ENCODE measurements at places on chromosomes 2 and 18.
A peak's percentile ranks its signal among the peaks of the same experiment; 100 is the strongest.

DNA sequence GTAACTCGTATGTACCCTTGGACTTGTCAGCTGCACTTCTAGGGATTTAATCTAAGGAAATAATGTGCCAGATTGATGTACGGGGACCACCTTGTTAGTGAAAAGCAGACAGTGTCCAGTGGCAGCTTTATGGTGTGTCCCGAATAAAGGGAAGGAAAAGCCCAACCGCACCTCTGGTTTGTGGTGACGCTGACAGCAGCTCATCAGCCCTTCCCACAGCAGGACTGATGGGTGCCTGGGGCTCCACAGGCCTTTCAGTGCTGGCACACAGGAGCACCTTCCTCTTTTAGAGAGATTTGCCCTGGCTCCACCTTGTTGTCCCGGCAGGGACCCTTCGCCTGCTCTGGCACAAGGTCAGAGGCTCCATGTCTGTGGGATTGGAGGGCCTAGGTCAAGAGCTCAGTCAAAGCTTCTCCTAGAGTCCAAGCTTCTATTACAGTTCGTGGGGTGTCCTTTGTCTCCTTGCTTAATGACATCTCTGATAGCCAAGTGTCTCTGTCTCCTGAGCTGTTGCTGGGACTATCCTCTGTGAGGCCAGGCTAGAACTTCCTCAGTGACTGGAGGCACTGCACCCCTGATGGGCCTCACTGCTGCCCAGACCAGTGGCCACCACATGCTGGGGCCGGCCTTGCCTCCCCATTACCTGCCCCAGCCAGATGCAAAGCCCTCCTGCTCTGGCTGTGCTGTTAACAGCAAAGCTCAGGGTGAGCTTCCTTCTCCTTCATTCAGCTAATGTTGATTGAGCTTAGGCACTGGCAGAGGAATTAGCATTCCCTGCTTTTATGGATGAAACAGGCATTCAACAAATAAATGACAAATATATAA is 33.0 kb upstream of the SCLY start:
- DNase-seq = peak; percentile 8

GRCh38 chr2:644871-645270 is 32.3 kb downstream of the TMEM18 start:
- no peak for DNase-seq

DNA sequence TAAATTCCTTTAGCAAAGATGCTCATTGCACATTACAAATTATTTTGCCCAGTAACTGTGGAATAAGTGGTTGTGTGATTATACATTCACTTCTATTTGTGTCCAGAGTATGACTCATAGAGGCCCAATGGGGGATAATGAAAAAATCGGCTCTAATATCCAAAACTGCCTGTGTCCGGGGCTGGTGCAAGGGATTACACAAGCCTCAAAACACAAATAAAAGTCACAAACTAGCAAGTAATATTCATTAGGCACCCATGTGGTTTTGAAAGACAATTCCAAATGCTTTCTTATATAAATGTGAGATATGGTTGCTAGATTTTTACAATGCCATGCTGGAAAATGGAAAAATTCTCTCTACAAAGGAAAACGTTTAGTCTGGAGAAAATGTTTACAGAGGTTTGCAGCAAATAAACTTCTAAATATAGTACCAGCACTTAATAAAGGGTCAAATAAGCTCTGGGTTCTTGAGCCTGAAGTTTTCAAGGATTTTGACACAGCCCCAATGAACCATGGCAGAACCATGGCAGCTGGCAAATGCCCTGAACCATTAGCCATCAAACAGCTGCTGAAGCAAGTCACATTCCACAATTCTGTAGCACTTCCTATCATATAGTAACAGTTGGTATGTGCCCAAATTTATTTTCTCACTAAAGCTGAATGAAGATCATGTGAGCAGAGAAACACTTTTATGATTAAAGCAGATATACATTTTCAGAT is 40.5 kb downstream of the IRS1 start:
- no peak for DNase-seq

DNA sequence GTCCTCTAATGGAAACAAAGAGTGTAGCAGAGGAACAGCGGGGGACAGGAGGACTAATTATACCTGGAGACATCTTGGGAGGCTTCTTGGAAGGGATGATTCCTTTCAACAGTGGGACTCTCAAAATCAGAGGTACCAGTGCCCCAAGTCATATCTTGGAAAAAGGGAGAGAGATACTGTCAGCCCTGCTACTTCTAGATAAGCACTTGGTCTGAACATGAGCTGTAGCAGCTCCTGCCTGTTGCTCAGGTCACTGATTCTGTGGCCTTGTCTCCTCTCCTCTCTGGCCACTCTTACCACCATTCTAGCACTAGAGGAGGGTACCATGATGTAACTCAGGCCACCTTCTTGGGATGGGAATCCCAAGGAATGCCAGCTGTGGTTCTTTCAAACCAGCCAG is 54.5 kb downstream of the MFSD6 start:
- no peak for DNase-seq

GRCh38 chr2:160321006-160321405 is 120.9 kb upstream of the ITGB6 start:
- DNase-seq = no peak

DNA sequence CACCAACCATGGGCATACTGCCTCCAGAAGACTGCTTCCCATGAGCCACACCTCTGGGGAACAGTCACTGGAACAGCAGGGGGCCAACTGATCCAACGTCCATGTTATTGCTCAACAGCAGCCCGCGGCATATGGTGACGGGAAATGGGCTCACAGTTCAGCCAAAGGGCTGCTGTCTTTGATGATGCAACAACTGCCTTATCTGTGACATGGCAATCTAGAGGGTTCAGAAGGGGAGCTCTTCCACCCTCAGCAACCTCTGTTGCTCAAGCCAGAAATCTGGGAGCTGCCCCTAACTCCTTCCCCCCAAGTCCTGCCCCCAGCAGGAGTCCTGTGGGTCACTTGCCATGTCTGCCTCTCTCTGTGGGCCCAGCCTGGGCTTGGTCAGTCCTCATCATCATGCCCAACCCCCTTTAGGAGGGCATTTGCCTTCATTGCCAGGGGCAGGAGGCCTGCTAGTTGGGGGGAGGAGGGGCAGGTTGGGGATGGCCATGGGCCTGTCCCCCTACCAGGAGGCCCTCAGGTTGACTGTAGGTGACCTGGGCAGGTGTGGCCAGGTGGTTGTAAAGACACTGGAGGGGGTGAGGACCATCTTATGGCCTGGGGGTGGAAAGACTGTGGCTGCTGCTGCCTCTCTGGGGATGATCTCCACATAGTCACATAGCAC is 212.9 kb downstream of the CYP26B1 start:
- DNase-seq = no peak

DNA sequence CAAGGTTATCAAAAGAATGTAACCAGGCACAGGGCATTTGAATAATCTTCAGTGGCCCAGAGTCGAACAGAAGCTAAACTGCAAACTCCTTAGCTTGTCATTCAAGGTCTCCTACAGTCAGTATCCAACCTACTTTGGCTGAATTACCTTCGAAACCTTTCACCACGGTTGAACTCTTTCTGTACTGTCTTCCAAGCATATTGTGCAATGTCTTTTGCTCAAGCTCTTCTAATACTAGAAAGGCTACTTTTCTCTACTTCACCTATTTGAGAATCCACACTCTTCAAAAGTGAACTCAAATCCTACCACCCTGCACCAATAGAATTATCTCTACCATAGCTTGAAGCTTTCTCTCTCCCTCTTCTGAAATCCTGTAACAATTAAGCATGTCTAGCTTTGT is 142.9 kb downstream of the NR4A2 start:
- DNase-seq = no peak

GRCh38 chr2:105625632-105626031 is 119.1 kb upstream of the NCK2 start:
- no peak for DNase-seq

GRCh38 chr2:60661073-60661738 is 94.9 kb upstream of the PAPOLG start:
- DNase-seq = no peak

DNA sequence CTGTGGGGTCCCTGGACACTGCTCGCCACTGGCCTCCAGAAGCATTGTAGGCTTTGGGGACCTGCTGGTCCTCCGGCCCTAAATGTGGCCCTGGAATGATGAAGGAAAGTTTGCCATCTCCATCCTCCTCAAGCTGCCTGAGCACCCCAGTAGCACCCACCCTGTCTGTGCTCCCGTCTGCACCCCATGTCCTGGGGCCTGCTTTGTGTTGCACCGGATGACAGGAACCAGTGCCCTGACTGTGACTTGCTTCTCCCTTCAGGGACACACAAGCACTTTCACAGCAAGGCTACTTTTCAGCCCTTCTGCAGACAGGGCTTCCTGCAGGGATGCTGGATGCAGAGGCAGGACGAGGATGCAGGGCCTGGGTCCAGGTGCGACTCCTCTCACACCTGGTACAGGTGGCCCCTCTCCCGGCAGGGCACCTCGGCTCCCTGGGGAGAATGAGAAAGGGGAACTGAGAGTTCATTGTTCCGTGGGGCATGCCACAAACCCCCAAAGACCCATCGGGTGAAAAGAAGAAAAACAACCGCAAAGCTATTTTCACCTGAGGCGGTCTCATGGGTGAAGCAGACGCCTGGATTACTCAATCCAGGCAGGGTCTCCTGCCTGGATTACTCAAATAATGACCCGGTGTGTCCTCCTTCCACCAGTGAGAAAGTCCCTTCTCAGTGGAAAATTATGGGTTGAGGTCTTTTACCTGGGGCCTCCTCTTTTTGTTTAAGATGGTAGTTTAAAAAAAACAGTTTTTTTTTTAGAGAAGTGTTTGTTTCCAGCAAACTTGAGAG is 74.9 kb downstream of the LONRF2 start:
- DNase-seq = peak; percentile 3

- no peak for DNase-seq
Observed at GRCh38 chr2:238954841-238955591, 107.1 kb downstream of the TWIST2 start.

- no peak for DNase-seq
Observed at GRCh38 chr2:126902152-126902835, 3.6 kb downstream of the TEX51 start.

DNA sequence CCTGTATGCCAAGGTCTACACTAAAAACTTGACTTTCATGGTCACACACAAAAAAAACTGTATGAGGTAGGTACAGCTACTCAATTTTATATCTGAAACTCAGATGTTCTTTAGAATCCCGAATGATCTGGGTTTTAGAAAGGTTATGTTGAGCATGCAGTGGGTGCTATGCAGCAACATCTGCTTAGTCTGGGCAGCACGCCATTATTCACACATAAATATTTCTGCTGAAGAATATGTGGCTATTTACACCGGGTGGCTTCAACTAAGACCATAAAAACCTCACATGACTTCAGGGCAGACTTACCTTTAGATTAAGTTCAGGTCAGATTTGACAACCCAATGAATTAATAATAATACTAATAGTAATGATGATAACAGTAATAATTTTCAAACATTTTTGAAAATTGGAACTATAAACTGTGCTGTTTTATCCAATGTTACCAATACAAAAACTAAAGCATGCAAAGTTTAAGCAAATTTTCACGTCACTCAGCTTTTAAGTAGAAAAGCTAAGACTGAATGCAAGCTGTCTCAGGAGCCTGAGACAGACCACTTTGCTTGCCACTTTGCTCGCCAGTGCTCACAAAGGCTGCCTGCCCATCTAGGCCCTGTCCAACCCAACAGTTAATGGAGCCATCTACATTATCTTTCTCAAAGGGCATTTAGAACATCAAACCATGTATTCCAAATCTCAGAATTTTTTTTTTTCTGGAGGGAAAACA is 292.0 kb downstream of the CNTNAP5 start:
- DNase-seq = no peak

DNA sequence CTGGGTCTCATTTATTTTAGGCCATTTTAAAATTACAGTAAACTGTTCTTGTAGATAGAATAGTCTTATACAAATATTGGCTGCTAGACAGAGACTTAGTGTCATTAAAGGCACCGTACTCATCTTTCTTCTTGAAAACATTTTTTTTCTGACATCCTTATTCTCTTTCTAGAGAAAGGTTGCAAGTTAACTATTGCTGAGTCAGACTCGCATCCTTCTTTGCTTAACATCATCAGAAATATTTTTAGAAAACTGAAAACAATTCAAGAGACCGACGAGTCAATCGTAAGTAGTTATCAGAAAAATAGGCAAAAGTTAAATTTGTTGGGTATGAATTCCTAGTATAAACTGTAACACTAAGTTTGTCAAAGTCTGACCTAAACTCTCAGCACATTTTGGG is 72.2 kb downstream of the HNMT start:
- no peak for DNase-seq

DNA sequence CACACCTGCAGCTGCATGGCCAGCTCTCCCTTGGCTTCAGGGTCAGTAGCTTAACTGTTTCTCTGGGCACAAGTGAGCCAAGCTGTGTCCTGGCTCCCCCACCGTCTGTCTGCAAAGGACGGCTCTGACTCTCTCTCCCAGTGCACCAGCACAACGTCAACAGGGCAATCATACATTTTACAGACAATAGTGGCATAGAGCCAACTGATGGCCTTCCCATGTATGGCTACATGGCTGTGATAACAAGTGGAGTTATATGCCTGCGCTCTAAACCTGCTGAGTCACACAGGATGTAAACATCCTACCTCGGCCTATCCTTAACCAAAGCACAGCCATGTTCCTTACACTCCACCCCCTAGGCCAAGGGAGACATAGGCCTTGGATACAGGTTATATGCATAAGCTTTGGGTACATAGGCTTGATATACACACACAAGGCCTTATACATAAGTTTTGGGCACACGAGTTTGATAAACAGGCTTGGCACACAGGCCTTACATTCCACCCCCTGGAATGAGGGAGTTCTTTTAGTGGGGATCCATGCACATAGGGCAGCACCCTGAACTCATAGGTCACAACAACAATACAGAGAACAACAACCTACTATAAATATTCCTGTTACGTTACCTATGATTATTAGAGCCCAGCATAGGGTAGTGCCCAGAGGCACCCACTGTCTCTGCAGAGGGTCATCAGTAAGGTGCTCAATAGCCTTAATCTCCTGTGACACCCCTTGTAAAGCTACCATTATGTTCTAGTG is 17.7 kb downstream of the PHOSPHO2 start:
- no peak for DNase-seq

- DNase-seq = no peak
Observed at GRCh38 chr18:49355028-49355427, 105.4 kb downstream of the DYM start.

- no peak for DNase-seq
Observed at GRCh38 chr2:237413777-237414661, at the start of gene COL6A3. TSS of gene COL6A3 (minus strand) at chr2:237414164. CDS start at chr2:237396817, 17,347 bp downstream.

DNA sequence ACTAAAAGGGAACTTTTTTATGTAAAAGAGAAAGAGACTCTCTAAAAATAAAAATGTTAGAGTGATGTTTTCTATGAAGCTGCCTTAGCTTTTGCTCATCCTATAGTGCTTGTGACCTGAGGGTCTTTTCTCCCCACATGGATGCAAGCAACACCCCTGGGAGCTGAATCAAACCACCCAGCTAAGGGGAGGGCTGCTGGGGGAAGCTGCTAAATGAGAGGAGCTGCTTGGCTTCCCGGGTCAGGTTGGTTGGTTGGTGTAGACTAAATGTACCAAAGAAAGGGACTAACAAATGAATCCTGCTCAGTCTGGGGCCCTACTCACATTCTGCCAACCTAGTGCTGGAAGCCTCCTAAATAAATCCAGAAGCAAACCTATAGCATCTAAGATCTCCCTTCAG is 35.0 kb downstream of the AFF3 start:
- no peak for DNase-seq

GRCh38 chr2:114022360-114023085 is 132.6 kb downstream of the ACTR3 start:
- no peak for DNase-seq

- no peak for DNase-seq
Observed at GRCh38 chr18:23833714-23834113, 144.5 kb downstream of the LAMA3 start.

- DNase-seq = peak; percentile 36
Observed at GRCh38 chr18:51150113-51150700, 47.3 kb downstream of the MEX3C start.

GRCh38 chr2:69946351-69947324 is 14.8 kb downstream of the ASPRV1 start:
- peak; percentile 64 for DNase-seq
